ENCODE measurements at places on chromosomes 1 and 21.
A peak's percentile ranks its signal among the peaks of the same experiment; 100 is the strongest.

DNA sequence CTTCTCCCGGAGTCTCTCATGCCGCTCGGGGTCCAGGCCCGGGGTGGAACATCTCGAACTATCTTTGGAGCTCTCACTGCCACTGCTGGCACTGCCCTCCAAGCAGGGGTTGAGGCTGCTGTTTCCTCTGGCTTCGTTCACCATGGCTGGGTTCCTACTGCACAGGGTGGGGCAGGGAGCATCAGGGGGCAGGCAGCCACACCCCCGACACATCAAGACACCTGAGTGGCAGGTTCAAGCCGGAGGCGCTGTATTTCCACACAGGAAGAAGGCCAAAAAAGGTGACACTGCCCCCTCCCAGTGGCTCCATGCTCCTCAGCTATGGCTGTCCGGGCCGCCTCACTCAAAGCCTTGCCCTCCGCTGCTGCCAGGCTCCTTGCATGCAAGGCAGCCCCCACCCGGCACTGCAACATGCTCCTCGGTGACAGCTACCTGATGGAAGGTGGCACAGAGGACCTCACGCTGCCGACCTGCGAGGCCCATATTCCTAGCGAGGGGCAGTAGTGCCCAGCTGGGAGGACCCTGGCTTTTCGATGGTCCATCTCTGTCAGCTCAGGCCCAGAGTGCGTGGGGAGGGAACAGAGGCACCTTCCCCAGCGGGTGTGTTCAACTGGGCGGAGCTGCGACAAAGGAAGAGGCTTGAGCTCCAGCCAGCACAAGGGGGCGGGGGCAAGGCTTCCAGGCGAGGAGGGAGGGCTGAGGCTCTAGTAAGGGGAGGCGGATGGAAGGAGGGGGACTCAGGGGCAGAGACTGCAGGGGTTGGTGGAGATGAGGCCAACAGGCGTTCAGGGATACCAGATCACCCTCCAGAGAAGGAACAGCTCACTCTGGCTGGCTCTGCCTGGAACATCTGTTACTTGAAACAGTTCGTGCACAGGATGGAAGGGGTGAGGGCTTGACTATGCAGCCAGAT is 2.5 kb downstream of the MTHFR start:
- DNase-seq: peak; percentile 63

- DNase-seq: no peak
These were observed 37.2 kb downstream of the LRRC8C start for GRCh38 chr1:89670163-89670562.

DNA sequence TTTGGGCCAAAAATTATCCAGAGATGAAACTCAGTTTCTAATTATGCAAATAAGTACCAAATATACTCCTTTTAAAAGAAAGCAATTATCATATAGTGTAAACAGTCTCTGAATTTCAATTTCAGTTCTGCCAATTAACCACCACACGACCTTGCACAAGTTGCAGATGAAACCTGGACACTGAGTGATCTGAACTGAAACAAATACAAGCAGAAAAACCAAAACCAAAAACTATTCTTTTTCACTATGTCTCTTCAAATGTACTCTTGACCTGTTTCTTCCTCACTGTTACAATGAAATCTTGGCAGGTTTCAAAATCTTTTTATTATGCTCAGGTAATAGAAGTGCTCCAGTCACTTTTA is 79.2 kb downstream of the TYW3 start:
- no peak for DNase-seq

DNA sequence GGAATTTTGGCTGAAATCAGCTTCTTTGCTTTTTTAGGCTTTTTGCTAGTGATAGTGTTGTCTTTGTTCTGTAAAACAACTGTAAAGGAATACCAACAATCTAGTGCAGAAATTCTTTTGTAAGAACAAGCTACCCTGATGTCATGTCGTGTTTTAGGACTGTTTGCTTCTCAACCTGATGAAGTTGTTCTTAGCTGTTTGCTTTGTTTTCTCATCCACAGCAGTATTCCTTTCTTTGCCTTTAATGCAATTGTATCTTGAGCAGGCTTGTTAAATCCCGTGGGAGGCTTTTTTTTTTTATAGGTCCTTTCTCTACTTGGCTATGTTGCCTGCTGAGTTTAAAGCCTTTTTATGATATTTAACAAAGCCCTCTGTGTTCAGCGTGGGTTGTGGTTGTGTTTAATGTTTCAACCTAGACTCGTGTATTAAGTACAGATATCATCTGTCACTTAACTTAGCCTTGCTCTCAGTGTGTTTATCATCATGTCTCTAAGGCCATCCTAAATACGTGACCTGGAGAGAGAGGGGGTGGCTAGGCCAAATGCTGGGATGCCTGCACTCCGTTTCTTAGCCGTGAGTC is 31.6 kb downstream of the ADARB1 start:
- DNase-seq: no peak

GRCh38 chr21:36892201-36892600 is 74.3 kb downstream of the HLCS start:
- no peak for DNase-seq

- DNase-seq: no peak
These were observed 36.5 kb downstream of the LRRIQ3 start for GRCh38 chr1:74161497-74161896.

DNA sequence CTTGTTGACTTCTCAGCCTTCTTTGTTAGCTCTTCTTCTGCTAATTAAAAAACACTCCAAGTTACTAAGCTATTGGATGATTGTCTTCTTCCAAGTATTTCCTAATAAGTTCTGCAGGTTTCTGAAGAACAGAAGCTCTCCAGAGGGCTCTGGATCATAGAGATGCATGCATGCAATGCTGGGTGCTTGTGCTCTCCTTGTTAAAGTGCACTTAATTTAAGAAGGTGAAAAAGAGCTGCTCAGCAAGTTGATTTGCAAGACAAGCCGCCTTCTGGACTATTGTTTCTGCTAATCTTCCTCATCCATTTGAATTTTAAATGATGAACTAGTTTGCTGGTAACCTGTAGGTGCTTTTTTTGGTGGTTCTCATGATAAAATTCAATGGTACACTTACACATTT is 16.1 kb downstream of the RRP15 start:
- no peak for DNase-seq

DNA sequence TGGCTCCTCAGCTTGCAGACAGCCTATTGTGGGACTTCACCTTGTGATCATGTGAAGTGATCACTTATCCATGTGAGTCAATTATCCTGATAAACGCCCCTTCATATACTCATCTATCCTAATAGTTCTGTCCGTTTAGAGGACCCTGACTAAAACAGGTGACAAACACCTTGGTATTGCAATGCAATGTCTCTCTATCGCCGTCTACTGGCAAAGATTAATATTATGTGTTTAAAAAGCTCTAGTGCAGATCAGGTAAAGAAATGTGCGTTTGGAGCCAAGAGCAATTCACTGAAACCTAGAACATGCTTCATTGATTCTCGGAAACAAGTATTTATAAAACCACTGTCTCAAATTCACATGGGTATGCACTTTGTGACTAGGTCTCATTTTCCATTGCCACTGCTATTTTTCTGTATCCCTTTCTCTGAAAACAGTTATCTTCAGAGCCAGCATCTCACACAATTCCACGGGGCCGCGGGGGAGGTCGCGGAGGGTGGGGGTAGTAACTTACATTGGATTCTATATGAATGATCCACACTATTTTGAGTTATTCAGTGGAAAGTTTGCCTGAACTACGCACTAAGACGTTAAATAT is 554.6 kb upstream of the NCAM2 start:
- DNase-seq: no peak

DNA sequence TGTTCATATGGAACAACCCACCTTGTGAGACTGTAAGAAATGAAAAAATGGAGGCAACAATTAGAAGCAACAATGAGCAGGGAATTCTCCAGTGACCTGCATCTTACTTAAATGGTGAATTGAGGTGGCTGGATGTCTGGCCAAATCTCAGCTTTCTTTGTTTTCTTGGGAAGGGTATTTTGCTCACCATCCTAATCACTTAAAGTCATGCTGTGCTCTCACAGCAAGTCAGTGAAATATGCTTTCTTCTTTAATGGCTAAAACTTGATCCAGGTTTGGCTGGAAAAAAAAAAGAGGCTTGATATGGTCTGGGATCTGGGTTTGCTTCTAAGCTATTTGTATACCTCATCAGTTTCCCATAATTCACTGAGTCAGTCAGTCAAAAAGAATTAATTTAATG is 124.8 kb downstream of the ESRRG start:
- DNase-seq: no peak

Data from T-helper 17 cell (primary cell).